Gastroesophageal sphincter (tissue), 4 donors: ENCODE measurements at places on chromosomes 3 and 15.

DNA sequence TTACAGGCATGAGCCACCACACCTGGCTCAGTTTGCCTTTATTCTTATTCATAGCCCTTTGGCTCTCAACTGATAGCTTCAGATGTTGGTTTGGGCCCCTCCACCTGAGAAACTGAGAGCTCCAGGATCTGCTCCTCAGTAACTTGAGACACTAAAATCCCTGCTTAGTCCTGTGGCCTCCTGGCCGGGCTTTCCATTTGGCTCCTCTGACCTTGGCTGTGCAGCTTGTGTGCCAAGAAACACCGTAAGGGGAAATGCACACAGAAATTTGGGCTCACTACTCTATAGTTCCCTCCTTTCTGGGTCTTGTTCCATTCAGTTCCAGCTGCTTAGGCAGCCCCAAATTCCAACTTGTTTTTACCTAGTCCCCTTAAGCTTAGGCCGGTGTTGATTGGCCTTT, 24.9 kb downstream of the NIPA2 start:
- ATAC-seq = no peak

GRCh38 chr3:16809482-16809881, 75.3 kb upstream of the PLCL2 start:
- ATAC-seq = no peak

DNA sequence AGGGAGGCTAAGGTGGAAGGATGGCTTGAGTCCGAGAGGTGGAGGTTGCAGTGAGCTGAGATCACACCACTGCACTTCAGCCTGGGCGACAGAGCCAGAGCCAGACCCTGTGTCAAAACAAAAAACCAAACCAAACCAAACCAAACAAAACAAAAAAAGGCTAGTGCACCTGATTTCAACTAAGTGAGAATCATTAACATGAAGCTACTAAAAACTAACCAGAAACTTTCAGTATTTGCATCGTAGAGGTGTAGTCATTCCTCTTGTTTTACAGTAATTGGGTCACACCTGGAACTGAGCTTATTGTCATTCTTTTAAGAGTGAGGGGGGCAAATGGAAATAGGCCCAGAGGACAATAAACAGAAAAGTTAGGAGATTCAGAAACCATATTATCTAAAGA, 58.5 kb downstream of the ST6GAL1 start:
- no peak for ATAC-seq

GRCh38 chr3:131526801-131527347, 24.1 kb upstream of the MRPL3 start:
- peak; percentile 50 for ATAC-seq

- no peak for ATAC-seq
Observed at GRCh38 chr15:90949979-90950675, 4.6 kb upstream of the RCCD1 start.

GRCh38 chr3:48186631-48187300, 1.5 kb downstream of the CDC25A start:
- no peak for ATAC-seq

DNA sequence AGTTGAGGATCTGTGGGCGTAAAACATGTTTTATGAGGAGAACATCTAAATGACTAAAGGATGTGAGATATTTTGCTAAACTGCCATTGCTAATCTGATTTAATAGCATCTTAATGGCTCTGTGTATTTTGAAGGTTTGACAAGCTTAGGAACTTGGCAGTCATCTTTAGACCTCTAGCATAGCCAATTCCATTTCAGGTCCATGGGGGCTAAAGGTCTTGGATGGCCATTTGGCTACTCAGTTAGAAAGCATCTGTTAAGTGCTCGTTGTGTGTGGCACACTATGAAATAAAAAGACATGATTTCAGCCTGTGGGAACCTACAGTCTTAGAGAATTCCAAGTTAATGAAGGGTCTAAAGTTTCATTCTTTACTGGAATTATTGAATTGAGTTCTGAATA, 236.2 kb downstream of the IL5RA start:
- ATAC-seq = no peak

GRCh38 chr15:95656595-95656994, 673.9 kb upstream of the NR2F2 start:
- ATAC-seq = no peak

- no peak for ATAC-seq
Observed at GRCh38 chr3:109569135-109569846, 231.9 kb upstream of the DPPA4 start.

- ATAC-seq = no peak
Observed at GRCh38 chr3:24704496-24704895, 209.8 kb upstream of the THRB start.

DNA sequence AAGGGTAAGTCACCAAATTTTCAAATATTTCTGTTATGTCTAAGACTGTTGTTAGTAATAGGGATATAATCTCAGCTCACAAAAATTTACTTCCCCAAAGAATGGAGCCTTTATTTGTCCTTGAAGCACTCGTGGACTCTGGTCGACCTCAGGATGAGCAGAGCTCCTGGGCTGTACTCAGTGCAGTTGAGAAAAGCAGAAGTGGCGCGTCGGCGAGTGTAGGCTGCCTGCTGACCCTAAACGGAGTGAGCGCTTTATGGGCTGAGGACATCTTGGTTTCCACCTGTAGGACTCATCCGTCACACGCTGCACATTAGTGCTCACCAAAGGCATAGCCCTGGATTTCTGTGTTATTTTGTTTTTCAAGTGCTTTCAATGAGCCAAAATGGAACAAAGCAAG, 11.0 kb downstream of the GABRA5 start:
- ATAC-seq = no peak

DNA sequence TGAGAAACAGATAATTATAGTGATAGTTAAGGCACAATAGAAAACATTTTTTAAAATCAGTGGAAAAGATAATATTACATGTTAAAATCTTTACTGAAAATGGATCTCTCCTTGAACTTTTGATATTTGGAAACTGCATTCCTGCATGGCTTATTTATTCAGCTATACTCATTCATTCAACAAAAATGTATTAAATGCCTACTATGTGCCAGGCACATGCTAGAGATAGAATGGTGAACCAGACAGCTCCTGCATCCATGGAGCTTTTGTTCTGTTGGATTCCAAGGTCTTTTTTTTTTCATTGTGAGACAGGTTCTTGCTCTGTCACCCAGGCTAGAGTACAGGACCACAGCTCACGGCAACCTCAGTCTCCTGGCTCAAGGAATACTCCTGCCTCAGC, 4.5 kb downstream of the PXK start:
- no peak for ATAC-seq

- no peak for ATAC-seq
Observed at GRCh38 chr3:124455891-124456290, 274.4 kb upstream of the UMPS start.

GRCh38 chr3:64815195-64815631, 127.4 kb upstream of the ADAMTS9 start:
- peak; percentile 81 for ATAC-seq

DNA sequence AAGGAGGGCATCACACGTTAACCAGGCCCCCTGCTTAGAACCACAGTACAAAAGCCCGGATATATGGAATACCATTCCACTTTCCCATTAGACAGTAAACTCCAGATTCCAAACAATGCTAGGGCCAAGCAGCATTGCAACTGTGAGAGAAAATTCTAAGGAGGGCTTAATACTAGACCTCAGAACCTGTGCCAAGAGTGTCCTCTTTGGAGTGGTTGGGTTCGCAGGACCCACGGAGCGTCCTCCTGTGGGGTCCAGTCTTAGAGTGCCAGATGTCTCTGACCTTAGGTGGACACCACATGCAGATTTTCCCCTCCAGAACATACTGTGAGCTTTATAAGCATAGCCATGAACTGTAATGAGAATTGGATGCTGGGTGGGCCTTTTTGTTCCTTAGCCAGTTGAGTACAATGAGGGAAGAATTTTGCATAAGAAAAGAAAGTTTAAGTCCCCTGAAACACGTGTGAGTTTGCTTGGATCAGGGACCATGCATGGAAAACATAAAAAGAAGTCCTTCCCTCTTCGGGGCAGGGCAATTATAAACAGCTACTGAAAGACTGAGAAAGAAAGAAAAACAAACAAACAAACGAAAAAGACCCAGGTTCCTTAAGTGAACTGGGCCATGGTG, 325.7 kb downstream of the NEK10 start:
- ATAC-seq = no peak

DNA sequence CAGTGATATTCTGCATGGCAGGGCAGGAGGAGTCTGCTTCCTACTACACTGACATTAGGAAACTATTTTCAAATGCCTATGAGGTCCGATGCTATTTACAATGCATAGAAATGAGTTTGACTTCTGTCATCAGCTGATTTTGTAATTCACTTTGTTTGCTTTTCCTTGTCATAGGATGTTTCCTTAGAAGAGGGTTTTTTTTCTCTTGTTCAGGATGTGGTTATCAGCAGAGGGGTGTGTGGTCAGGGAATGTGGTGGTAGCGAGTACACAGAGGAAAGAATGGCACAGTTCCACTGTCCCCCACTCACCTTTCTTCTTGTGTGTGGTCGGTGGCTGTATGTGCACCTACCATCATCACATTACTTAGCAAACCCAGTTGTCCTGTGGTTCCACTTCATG, 231.5 kb downstream of the LRTM1 start:
- ATAC-seq = no peak

GRCh38 chr15:57893040-57893439, 172.5 kb downstream of the ALDH1A2 start:
- no peak for ATAC-seq

DNA sequence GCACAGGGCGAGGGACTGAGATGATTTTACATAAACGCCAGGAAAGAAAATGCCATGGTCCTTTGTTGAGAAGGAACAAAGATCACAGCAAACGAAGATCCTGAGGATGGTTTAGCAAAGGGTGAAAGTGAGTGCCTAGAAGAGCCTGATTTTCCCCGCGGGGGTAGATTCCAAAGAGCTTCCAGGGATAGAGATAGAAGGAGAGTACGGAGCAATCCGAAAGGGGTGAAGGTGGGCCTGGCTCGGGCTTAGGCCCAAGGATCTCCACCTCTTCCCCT, 977 bp downstream of the CDC25A start:
- ATAC-seq = no peak

GRCh38 chr15:83057696-83058376, 9.2 kb downstream of the BTBD1 start:
- ATAC-seq = no peak

DNA sequence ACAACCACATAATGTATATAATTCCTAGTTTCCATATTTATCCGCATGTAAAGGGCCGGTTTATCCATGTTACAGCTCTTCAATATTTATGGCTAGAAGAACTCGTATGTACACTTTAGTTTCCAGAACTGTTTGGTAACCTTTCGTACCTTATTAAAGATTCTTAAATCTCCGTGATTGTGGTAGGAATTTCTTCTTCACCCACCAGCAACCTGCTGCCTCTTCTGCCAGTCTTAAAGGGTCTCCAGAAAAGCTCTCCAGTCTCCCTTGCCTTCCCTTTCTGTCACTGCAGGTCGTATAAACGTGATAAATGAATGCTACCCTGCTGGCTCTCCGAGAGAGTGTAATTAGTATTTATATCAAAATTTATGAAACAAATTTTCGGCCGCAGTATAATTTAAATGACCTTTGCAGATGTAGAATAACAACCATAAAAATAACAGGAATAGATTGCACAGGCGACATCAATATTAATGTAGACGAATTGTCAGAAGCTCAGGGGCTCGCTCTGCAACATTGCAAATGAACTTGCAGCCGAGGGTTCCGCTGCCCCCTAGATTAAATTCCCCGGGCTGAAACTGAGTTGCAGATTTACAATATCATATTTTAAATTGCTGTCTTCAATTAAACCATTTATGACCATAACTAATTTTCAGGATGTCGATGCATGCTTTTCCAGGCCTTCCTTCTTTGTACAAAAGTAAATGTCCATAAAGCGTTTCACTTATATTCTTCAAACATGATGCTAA, 5.4 kb downstream of the ZIC1 start:
- no peak for ATAC-seq

DNA sequence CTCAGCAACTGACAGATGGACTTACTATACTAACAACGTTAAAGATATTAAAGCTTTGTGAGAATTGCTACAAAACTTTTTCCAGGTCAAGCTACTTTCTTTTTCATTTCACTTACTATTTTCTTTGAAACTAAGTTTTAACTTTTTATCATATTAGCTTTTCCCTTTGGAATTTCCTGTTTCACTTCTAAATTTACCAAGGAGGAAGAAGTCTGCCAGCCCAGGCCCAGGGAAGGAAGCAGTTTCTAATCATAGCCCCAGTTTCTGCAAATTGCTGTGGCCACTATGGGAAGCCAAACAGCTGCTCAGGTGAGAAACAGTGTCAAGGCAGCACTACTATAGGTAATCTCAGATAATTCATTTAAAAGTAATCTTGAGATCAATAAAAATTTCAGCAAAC, 18.4 kb downstream of the CYFIP1 start:
- no peak for ATAC-seq

- no peak for ATAC-seq
Observed at GRCh38 chr3:130576375-130577266, 59.6 kb downstream of the COL6A6 start.

DNA sequence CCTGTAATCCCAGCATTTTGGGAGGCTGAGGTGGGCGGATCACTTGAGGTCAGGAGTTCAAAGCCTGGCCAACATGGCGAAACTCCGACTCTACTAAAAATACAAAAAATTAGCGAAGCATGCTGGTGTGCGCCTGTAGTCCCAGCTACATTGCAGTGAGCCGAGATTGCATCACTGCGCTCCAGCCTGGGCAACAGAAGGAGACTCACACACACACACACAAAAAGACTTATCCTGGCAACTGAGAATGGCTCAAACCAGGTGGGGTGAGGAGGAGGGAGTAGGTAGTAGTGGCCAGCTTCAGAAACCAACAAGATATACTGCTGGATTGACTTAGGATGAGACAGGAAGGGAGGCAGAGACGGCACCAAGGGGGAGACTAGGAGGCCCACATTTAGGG, 53.4 kb upstream of the APEH start:
- no peak for ATAC-seq
